ENCODE measurements at places on chromosomes 4 and X.

DNA sequence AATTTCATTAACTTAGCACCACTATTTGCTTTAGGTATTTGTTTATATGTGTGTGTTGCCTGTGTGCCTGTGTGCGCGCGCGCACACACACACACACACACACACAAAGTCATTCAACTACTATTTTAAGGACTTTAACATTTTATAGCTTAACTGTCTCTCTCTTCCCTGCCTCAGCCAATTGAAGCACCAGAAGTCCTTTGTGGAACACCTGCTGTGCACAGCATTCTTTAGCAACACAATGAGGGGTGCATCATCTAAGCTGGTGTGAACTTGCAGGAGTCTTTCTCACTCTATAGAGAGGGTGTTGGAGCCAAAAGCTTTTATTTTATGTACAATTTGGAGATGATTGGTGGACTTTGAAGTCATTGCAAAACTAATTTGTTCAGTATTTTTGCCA, 31.3 kb downstream of the SLIT2 start:
- no peak for DNase-seq

- no peak for DNase-seq
These were observed 14.1 kb upstream of the TMEM131L start for GRCh38 chr4:153451911-153452657.

DNA sequence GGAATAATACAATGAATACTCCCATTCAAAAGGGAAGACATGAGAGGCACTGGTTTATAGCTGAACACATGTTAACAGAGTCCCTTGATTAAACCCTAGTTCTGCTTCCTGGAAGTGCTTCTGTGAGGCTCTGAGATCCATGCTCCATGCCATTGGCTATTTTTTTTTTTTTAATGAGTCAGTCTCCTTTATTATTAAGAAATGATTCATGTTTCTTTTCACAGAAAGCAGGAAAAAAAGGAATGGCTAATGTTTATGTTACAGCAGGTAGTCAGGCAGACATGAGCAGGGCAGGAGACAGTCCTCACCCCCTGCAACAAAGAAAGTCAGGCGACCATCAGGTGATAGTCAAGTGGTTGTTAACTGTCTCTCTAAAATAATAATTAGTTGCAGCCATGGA, 598.7 kb downstream of the EPHA5 start:
- no peak for DNase-seq

- no peak for DNase-seq
These were observed 161.7 kb downstream of the BTC start for GRCh38 chr4:74632634-74633033.

DNA sequence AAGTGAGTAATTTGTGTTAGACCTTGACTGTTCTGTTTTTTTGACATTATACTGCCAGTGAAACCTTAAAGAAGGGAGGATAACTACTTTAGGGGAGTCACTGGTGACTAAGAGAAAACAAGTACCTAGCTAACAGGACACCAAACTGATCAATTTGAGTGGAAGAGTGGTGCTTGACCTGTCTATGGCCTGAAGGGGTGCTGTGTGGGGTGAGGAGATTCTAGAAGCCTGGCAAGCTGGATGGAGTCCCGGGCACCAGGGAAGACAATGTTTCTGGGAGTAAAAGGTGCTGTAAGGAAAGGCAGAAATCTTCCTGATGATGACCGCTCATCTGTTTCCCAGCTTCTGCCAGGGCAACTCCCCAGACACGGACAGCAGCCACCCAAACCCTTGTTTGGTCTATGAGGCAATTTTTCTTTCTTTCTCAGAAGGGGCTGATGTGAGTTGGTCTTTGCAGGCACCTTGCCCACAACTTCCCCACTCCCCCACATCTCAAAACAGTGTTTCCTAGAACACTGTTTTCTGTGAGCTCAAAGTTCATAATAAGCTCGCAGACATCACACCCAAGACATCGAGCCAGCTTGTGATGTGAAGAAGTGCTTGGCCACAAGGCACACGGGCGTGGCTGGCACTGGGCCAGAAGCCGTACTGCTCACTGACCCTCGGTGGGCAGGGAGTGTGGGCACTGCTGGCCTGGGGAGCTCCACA, 4.6 kb downstream of the TXK start:
- no peak for DNase-seq

GRCh38 chr4:85642356-85643100, 167.6 kb downstream of the ARHGAP24 start:
- no peak for DNase-seq

DNA sequence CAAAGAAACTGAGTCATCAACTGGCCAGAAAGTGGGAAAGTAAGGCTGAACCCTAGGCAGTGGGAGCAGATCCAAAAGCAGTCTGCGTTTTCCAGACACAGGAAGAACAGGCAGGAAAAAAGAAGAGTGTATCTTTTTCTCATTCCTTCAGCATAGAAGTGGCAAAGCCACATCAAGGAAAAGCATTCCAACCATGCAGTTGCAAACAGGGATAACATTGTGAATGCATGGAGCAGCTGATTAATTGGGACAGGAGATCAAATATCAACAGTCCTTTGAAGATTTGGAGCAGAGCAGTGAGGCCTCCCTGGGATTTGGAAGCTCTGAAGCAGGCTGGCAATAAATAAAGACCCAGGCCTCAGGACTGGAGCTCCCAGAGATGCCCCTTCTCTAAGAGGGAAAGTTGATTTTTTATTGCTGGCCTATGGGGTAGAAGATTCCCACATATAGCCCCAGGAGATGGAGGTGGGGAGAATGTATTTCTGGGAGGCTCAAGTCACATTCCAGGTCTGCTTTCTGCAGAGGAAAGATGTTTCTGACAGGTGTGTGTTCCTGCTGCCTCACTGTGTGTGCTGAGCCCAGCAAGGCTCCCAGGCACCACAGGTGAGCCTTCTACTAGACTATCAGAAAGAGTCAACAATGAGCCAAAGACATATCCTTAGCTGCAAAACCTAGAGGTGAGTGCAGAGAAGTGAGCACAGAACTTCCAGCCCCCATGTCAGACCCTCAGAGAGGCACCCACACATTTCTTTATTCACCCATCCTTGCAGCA, 222.5 kb downstream of the RAB28 start:
- DNase-seq = no peak

GRCh38 chr4:15809058-15809457, 30.9 kb downstream of the CD38 start:
- no peak for DNase-seq

DNA sequence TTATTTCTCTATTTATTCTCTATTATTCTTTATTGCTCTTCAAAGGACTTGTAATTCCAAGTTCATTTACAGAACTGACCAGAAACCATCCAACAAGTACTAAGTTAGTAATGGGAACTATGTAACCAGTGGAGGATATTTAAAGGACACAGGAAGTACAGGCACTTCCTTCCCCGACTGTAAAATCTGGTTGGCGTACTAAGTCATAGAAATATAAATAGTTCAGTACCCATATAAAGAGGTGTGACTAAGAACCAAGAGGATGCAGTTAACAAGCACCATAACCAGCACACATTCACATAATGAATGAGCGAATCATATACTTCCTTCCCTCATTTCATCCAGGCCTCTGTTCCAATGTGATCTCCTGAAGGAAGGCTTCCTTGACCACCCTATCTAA, 3.6 kb upstream of the EIF4E start:
- no peak for DNase-seq

GRCh38 chrX:12881914-12882313, 15.0 kb downstream of the TLR7 start:
- no peak for DNase-seq

- no peak for DNase-seq
These were observed 75.4 kb downstream of the DCHS2 start for GRCh38 chr4:154416190-154416547.

DNA sequence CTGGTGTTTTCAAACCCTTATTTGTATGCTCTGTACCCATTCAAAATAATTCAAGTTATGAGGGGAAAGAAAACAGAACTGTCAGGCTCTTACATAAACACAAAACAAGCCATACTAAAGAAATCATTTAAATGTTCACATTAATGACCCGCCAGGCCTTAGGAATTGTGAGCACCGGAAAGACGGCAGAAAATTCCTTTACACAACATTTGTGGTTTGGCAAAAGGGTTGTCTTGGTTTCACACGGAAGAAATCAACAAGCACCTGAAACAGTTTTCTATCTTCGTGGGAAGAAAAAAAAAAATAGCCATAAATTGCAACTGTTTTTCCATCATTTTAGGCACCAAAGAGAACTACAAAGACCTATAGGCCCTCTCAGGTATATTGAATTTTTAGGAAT, 188.5 kb upstream of the FTHL17 start:
- no peak for DNase-seq

DNA sequence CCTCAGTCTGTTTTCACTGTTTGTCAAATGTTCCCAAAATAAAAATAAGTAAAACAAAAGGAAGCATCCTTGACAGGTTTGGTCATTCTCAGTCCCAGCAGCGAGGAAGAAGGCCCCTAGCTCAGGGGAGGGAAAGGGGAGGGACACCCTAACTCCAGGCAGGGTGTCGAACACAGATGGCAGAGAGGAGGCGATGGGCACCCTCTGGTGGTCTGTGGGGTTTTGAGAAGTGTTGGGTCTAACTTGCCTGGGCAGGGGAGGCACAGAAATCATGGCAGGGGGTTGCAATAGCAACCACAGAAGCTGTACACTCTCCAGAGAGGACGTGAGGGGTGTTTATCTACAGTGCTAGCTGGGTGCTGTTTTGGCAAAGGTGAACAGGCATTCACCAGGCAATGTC, 229.8 kb upstream of the SFRP2 start:
- DNase-seq = no peak

DNA sequence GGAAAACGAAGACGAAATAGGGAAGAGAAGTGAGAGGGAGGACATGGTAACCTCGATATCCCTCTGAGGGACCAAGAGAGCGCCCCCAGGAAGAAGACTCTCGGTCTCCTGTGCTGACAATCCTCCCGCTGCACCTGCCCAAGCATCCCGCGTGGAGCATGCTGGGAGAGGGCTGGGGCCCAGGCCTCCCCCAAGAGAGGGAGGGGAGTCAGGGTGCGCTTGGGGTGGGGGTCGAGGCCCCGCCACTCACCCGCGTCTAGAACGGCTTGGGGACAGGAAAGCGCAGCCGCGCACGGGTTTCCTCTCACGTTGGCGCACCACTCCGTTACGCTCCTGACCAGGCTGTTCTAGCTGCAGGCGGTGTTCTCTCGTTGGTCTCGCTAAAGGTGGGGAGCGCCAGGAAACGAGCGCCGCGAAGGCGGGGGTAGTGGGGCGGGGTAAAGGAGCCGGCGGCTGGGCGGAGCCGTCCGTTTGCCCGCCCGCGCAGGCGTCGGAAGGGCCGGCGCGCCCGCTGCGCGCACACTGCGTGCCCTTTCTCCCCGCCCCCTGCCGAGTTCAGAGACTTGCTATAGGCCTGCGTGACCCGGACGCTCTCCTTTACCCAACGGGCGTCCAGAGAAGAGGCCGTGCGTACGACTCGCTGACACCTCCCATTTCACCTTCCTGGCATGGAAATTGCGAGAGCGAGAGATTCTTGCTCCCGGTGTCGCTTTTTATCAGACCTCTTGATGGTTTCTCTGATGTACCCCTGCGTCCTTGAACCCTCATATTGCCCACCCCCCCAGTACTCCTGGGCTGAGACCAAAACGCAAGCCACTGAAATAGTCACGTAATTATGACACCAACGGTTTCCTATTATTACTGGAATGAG, at the start of gene C1GALT1C1:
C1GALT1C1 (minus strand) TSS at position 388 of the 871 bp plus-strand sequence. CDS start 2,888 bp downstream, outside the sequence.
- DNase-seq = peak; percentile 87

DNA sequence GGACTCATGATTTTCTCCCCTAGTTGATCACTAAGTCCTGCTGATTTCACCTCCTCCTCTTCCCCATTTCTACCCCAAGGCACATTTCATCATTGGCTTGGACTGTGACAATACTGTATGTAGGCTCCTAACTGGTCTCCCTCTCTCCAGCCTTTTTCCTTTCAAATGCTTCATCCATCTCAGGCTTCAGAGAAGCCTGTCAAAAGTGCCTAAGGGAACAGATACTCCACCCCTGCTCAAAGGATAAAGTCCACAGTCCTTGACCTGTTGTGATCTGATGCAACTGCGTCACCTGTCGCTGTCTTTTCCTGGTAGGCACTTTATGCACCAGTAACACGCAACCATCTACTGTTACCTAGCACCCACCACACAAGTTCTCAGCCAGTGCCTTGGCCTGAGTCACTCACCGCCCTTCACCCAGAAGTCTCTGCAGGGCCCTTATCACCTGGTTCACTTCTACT, 12.8 kb downstream of the SCARB2 start:
- DNase-seq = peak; percentile 97

DNA sequence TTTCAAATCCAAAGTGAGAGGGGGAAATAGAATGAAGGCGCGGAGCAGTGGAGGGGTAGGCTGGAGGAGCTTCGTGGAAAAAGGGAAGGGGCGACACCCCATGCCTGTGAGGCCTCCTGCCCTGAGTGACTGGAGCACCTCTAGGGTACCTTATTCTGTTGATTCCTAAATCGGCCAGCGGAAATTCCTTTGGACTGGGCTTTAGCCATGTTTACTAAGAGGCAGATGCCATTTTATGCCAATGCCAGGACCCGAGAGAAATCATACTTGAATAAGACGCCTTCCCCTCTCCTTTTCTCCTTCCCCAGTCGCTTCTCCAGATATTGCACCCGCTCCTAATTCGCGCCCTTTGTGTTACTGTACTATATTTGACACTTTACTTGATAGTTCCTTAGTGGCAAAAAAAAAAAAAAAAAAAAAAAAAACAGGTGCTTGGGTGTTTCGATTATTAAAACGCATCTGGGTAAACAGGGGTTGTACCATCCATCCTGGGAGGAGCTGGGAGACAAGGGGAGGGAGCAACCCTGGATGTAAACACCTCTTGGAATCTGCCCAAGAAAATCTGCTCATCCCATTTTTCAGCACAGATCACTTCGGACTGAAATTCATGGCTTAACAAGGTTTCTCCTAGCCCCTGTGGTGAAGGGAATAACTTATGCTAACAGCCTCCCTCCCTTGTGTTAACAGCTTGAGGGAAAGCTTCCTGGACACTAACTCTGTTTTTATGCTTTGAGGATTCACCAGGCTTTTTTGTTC, 1.5 kb downstream of the BMP3 start:
- no peak for DNase-seq

- no peak for DNase-seq
These were observed 68.6 kb downstream of the RGS12 start for GRCh38 chr4:3361406-3361805.

GRCh38 chr4:150782311-150782710, 200.4 kb downstream of the MAB21L2 start:
- no peak for DNase-seq

DNA sequence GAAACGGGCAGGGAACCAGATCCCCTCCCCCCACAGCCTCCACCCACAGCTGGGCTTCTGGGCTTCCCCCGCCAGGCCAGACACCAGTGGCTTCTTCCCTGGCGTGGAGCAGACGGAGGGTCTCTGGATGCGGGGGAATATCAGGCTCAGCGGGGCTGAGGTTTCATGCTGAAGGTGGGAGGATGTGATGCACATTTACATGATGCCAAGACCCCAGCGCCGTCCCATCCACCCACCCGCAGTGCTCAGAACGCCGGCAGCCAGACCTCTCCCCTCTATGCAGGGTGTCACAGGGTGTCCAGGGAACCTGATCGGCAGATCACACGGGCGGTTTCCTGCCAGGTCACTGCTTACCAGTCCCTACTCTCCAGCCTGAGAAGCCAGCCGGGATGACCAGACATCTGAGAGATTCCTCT, 12.8 kb upstream of the TNIP2 start:
- DNase-seq = peak; percentile 58

DNA sequence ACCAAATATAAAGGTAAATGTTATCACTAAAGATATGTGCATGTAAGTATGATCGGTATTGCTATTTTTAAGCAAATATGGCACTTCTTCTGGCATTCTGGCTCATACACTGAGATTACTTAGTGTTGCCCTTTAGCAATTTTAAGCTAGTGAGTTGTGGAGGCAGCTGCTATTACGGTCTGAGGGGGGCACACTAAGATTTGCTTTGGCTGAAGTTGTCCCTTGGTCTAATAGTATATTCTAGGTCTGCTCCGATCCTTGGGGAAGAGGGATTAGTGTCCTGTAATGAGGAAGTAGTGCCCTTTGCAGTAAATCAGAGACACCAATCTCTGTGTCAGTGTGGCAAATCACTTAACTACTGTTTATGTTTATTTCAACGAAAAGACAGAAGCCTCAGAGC, 196.5 kb upstream of the FTHL17 start:
- no peak for DNase-seq
